Activated CD4-positive, alpha-beta T cell treated with anti-CD3 and anti-CD28 coated beads for 48 hours (primary cell): ENCODE measurements at places on chromosomes 6 and 20.

DNA sequence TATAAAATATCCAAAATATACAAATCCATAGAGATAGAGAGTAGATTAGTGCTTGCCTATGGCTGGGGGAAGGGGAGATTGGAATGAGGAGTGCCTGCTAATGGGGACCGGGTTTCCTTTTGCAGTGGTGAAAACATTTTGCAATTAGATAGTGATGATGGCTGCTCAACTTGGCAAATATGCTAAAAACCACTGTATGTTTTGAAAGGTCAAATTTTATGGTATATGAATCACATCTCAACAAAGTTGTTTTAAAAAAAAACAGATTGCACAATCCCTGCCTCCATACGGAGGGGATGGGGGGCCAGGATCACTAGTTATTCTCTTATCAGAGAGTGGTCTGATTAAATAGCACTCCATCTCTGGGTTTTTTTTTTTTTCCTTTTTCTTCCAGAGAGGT is 76.9 kb upstream of the RIPOR2 start:
- DNase-seq, result no peak

DNA sequence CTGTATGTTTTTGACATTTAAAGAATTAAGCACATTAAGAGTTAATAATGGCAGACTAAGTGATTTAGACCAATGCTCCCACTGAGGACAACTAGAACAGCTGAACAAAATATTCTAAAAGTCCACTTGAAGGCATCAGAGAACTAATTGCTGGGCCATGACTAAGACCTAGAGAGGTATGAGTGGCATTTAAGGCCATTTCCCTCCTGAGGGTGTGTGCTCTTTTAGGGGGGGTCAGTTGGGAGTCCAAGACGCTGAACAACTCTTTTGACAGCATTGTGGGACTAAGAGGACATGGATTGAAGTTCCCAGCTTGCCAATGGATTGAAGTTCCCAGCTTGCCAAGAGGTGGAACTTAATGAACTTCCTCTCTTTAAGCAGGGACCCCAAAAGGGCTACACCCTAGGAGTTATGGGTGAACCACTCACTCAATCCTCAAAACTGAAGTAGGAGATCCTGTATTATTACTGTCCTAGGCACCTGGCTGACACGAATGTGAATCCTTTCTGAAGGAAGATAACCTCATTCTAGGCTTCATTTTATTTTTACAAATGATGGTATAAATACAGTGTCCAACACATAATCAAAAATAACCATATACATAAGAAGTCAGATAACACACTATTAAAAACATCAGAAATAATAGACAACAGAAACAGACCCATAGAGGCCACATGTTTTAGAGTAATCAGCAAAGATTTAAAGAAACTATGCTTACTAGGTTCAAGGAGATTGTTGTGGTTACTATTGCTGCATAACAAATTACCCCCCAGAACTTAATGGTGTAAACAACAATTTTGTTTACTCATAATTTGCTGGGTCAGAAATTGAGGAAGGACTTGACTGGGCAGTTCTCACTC is 175.1 kb downstream of the VEGFA start:
- DNase-seq, result no peak

- DNase-seq, result no peak
These were observed 37.4 kb upstream of the SNX9 start for GRCh38 chr6:157785636-157786035.

- DNase-seq, result peak; percentile 59
These were observed 544 bp downstream of the SMIM29 start for GRCh38 chr6:34248198-34248726.

DNA sequence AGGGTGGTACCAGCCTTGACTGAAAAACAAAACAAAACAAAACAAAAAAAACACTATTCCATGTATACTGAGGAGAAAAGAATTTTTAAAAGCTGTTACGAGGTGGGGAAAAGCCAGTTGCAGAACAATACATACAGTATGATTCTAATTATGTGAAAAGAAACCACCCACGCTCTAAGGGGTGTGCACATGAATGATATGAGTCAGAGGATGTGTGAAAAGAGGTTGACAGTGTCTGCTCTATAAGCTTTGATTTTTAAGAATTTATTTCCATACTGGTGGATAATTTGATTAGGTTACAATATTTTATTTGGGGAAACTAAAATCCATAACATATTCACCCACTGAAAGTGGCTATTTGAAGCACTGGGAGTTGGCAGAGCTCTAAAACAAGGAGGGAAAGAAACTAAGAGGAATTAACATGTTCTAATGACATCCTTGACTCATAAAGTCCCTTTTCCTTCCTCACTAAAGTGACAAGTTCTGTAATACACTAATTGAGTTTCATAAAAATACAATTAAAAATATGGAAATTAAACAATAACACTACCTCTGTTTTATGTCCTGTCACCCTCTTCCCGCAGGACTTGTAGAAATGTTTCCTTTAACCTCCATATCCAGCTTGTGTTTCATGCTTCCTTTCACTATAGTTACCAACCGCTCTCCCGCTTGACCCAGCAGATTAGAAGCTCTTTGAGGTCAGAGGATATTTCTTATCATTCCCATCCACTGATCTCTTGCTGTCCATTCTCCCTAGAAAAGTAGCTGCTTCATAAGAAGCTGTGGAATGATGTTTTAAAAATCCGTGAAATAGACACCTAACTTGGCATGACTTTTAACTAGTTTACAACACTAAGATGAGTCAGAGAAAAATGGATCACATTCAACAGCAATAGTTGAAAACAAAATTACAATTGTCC is 118.6 kb upstream of the CCDC28A start:
- DNase-seq, result peak; percentile 52

GRCh38 chr20:764255-764654 is 4.0 kb downstream of the SLC52A3 start:
- no peak for DNase-seq

DNA sequence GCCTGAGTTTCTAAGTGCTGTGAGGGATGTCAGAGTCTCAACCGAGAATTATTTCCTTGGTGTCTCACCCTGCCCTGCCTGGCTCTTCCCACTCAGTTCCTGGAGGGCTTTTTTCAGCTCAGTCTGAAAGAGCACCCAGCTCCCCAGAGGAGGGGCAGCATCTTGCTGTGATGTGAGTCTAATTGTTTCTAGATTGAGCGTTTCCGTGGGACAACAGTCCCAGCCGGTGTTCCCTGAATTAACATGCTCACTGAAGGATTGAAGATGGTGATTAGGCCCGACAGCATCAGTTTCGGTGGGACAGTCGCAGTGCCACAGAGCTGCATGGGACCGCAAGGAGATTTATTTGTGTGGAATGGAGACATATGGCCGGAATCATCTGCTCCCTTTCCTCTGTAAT is 587.6 kb downstream of the DHX35 start:
- no peak for DNase-seq

DNA sequence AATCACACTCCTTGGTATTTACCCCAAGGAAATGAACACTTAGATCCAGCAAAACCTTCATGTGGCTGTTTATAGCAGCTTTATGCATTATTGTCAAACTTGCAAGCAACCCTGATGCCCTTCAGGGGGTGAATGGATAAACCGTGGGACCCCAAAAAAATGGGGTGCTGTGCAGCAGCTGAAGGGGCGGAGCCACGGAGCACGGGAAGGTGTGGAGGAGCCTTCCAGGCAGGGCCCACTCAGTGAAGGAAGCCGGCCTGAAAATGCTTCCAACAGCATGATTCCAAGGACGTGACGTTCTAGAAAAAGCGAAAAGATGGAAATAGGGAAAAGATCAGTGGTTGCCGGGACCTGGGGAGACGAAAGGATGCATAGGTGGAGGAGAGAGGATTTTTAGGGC is 25.6 kb upstream of the FRMD1 start:
- no peak for DNase-seq

DNA sequence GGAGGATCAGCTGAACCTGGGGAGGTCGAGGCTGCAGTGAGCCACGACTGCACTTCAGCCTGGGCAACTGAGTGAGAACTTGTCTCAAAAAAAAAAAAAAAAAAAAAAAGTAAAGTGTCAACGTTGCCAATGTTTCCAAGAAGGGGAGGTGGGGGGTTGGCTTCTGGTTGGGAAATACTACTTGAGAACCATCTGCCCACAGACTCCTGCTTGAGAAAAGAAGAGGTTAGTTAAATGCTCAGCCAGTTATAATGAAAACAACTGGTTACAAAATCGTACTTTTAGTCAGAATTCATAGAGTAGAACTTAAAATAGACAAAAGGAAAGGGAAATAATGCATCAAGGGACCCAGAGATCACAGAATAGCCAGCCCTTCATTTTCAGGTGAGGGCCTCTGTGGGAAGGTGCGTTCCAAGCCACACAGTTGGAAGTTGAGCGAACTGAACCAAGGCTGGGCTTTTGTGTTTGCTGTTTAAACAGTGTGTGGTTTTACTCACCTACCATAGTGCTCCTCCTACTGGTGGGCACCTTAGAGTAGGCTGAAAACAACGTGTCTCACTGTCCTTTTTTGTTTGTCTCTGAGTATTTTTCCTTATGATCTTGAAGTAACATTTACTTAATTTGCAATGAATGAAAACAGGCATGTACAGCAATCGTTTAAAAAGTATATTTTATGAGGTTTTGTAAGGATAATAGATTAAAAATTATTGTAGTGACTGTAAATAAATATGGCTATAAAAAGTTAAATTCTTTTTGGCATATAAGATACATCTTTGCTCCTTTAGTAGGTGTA is 200.7 kb downstream of the BCAS1 start:
- peak; percentile 83 for DNase-seq

DNA sequence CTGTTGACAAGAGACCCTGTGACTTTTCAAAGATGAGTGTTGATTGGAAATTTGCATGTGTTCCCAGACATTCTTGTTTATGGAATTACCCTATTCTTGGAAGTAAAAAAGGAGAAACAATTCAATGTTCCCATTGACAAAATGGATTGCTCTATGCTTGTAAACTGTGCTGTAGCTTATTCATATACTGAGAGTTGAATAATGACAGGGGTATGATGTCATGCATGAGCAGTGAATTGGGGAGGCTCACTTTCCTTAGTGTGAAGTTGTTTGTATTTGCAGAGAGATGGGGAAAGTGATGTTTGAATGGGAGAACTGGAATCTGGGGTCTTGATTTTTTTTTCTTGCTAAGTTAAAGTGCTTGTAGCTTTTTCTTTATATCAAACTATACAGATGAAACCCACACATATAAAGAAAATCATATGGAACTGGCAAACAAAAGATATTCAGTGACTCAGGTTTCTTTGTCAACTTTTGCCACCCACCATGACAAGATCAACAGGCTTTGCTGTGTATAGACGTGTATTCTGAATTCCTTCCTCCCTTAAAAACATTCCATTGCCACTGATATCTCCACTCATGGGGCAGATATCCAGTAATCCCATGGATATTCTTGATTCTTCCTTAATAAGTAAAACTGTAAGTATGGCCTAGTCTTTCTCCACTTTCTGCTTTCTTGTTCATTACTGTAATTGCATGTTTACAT is 97.8 kb upstream of the JAG1 start:
- no peak for DNase-seq

- no peak for DNase-seq
These were observed 38.3 kb downstream of the HECA start for GRCh38 chr6:139173172-139173571.

DNA sequence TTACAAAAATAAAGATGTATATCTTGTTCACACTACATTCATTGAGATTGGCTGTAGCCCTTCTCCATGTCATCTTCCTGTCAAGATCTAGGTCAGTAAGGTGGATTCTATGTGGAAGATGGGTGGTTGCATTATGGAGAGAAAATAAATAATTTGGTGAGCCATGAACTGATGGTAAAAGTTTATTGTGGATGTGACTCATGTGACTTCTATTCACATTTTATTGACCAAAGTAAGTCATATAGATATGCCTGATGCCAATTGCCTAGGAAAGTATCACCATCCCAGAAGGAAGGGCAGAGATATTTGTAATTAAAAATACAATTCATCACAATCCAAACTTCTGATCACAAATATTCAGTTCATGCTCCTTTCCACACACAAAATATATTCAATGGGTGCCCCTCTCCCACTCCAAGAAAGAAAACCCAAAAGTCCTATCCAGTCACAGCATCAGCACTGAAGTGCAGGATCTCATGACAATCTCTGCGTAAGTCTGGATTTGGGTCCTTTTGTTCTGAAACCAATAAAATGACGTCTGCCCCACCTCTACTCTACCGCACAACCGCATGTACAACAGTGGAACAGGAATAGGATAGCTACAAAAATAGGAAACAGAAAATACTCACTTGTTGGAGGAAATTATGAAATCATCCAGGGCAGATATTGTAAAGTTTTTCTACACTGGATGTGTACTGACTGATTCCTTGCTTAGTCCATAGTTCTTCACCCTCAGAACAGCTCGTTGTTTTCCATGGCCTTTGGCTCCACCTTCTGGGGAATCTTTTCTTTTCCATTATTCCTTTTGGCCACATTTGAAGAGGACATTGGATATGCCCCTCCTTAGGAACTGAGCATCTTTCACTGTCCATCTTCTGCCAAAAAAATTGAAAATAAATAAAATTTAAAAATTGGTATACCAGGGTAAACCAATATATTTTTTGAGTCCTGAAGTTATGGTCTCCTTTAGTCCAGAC is 16.1 kb upstream of the SLC17A3 start:
- DNase-seq, result no peak

DNA sequence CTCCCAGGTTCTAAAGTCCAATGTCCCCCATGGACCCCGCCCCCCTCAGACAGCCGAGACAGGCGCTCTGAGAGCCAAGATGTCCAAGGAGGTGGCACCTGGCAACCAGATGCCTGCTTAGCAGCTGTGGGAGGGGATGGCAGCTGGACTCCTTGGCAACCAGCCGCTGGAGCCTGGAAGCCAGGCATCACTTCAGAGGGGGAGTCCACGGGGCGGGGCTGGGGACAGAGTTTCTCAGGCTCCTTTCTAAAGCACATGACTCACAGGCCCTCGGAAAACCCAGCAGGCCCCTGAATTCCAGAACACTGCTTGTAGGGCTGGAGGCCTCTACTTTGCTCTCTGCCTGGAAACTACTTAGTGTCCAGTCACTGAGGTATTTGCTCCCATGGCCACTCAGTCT is 51.5 kb downstream of the PREX1 start:
- DNase-seq, result no peak
